ENCODE measurements at places on chromosomes 2 and 18.
A peak's percentile ranks its signal among the peaks of the same experiment; 100 is the strongest.

DNA sequence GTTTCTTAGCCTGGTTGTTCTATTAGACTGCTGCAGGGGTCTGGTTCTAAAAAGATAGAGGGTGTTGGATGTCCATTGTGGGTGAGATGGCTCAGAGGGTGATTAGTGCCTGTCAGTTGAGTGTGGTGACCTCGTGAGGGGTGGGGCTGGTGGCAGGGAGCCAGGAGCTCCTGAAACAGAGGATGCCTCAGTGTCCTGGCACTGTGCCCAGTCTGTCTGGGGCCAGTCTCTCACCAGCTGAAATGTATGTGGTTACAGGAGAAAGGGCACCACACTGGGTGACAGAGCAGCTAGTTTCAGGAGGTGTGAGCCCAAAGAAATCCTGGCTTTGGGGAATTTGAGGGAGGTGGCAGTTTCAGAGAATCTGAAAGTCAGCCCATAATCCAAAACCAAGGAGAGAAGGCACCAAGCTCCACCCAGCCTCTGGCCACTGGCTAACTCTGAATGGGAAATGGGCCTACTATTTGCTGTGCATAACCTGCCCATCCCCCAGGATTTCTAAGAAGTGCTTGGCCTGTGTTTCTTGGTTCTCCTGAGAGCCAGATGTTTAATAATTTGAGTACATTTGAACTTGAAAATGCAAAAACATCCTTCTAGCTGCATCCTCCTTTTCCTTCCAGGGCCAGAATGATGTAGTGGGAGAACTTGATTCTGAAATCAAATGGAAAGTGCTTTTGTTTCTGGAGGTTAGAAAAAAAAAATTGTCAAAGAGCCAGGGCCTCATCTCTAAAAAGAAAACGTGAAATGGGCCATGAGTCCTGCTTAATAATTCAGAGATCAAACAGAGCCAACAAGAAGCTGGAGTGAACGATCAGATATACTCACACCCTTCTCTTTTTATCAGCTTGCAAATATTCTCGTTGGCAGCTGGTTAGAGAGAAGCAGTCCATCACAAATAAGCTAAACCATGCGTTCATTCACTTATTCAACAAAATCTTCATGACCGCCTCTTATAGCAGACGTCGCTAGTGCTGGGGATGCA, 92.3 kb downstream of the B3GNT2 start:
- peak; percentile 26 for DNase-seq

DNA sequence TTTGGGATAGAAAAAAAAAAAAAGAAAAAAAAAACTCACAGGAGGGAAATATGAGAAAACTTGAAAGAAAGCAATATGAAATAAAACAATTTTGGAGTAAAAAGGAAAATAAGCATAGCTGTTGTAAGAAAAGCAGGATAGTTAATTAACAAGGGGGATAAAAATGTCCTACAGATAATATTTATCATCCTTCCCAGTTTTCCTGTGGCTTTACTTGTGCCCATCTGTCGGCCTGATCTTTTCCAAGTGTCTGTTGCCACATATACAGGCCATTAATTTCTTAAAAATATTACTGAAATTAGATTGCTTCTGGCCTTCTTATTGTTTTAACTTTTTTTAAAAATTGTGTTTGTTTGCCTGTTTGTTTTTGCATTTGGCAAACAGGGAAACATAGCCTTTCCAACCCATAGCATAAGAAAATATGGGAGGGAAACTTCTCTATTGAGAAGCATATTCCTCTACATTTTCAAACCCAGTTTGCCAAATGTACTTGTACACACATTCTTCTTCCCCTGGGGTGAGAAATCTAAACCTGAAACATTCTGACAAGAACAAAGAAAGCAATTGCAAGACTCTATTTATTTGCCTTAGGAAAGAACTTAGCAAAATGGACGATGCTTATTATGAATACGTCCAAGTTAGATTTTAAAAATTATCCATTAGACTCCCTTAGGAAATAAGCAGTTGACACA, 272.3 kb downstream of the CDH20 start:
- no peak for DNase-seq

DNA sequence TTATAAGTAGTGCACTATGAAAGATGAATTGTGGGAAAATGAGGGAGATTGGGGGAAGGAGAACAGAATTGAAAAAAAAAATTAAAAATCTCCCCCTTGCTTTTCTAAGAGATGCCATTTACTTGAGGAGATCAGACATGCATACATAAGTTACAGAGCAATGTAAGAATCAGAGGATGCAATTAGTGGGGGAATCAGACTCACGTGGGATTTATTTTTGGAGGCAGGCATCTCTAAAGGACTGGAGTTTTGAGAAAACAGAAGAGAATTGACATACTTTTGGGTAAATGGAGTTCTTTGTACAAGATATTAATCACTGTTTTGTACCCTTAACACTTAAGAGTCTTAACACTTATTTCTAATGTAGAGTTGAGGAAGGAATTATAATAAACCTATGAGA, 52.7 kb downstream of the MTX2 start:
- DNase-seq = no peak

GRCh38 chr2:199431746-199432213, 26.0 kb downstream of the SATB2 start:
- DNase-seq = no peak

- no peak for DNase-seq
These were observed 45.9 kb downstream of the FBLN7 start for GRCh38 chr2:112184121-112184520.

- DNase-seq = no peak
These were observed 131.3 kb downstream of the TPO start for GRCh38 chr2:1544478-1545069.

DNA sequence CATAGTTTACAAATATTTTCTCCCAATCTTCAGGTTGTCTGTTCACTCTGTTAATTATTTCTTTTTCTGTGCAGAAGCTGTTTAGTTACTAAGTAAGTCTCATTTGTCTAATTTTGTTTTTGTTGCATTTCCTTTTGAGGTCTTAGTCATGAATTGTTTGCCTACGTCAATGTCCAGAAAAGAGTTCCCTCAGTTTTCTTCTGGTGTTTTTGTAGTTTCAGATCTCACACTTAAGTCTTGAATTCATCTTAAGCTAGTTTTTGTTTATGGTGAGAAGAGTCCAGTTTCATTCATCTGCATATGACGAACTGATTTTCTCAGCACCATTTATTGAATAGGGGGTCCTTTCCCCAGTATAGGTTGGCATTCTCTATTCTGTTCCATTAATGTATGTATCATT, 1252.2 kb upstream of the TMEFF2 start:
- DNase-seq = no peak

DNA sequence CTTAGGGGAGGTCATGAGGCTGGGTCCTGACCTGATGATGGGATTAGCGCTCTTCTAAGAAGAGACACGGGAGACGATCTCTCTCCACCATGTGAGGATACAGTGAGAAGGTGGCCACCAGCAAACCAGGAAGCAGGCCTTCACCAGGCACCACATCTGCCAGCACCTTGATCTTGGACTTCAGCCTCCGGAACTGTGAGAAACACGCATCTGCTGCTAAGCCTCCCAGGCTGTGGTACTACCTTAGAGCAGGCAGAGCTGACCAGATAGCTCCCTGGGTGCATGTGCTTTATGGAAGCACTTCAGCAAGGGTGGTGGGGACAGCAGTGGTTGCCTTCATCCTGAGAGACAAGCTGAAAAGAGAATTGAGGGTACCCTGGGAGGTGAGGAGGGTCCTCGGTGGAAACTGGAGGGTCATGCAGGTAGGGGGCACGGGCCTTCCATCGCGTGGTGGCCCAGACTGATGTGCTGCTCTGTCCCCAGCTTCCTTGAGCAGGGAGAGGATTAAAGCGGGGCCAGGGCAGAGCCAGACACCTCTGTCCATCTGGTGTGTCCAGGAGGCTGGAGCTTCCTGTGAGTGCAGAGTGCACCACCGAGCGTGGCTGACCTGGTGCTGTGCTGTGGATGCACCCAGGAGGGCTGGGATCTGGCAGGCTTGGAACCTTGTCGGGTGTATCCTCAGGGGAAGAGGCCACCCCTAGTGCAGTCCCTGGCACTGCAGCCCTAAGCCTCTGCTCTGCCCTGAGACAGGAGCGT, 42.9 kb upstream of the HS6ST1 start:
- DNase-seq = no peak

- no peak for DNase-seq
These were observed 227.4 kb upstream of the CHST9 start for GRCh38 chr18:27412556-27412955.

- DNase-seq = no peak
These were observed 542.6 kb upstream of the KLHL29 start for GRCh38 chr2:22842205-22842869.

DNA sequence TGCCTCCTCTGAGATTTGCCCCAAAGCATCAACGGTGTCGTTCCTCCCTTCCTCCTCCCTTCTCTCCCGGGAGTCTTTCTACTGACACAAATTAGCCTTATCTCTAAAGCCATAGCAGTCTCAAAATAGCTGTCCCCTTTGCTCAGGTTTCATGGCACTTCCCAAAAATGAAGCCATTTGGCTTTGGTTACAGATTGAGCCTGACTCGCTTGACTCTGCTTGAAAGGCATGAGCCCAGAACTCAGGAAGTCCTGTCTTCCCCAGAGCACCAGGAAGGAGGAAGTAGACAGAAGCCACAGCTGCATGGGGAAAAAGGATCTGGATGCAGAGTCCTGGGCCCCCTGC, 234.4 kb upstream of the RGPD4 start:
- DNase-seq = no peak

DNA sequence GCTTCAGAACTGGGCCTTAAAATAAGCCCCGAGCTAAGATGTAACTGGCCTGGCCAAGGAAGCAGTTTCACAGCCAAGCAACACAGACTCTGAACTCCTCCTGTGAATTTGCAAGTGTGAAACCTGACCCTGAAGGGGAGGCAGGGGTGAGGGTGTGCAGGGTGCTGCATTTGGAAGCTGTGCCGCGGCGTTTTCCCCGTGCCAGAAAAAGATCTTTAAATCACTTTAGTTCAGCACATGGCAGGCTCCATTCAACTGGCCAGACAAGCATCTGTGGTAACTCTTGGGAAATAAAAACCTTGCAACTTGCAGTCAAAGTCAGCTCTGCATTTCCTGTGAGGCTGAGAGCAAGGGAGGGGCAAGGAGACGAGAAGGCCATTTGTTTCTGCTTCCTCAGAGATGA, 209.3 kb upstream of the SOX11 start:
- DNase-seq = no peak

DNA sequence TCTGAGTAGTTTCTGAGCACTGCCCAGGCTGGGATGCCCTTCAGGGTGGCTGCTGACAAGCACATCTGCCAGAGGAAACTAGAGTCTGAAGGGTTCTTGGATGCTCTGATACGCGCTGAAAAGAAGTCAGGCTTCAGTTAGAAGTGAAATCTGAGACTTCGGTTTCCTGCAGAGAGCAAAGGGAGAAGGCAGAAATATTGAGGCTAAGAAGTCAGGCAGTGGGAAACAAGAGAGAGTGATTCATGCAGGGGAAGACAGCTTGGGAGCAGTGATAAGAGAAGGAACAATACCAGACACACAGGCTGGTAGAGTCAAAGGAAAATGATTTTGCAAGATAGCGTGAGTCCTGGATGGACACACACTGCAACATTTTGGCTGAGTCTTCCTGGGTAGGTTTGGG, 51.0 kb upstream of the BOD1L2 start:
- no peak for DNase-seq

DNA sequence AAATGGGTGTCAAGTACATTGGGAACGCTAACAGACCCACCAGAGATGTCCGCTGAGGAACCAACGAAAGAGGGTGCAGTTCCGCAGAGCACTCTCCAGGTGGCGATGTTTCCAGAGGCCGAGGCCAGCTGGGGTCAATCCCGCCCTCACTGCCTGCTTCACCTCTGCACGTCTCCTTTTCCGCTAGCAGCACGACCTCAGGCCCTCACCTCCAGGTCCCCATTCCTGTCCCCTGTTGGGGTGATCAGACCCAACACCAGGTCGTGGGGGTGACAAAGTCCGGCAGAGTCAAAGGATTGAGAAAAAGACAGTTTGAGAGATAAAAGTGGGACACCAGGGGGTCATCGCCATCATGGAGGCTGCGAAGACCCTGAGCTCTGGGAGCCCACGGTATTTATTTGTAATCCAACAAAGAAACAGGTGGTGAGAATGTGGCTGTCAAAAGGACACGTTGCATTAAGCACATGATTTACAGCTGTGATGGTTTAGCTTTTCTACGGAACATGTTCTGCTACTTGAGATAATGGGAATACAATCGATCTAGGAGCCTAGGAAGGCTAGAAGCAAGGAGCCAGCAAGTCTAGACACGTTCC, 27.3 kb downstream of the ZAP70 start:
- DNase-seq = peak; percentile 12

DNA sequence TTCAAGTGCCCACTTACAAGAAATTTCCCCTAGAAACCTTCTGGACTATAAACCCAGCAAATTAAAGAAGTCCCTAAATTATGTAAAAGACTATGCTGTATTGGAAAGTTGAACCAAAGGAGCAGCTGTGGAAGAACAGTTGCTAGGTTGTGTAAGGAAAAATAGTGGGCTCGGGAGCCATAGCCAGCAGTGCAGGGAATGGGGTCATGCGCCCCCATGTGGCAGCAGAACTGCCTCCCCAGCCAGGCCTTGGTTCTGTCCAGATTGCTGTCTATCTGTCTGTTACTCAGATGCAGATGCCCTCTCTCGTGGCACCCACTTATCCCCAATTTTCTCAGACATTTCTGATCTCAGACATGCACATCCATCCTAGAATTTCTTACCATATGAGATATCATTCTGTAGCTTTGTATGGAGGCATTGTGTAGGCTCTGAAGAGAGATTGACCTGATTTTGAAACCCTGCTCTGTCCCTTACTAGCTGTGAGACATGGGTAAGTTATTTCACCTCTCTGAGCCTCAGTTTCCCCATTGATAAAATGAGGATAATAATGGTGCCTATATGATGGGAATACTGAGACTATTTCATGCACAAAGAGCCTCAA, 258.3 kb downstream of the SS18 start:
- no peak for DNase-seq

DNA sequence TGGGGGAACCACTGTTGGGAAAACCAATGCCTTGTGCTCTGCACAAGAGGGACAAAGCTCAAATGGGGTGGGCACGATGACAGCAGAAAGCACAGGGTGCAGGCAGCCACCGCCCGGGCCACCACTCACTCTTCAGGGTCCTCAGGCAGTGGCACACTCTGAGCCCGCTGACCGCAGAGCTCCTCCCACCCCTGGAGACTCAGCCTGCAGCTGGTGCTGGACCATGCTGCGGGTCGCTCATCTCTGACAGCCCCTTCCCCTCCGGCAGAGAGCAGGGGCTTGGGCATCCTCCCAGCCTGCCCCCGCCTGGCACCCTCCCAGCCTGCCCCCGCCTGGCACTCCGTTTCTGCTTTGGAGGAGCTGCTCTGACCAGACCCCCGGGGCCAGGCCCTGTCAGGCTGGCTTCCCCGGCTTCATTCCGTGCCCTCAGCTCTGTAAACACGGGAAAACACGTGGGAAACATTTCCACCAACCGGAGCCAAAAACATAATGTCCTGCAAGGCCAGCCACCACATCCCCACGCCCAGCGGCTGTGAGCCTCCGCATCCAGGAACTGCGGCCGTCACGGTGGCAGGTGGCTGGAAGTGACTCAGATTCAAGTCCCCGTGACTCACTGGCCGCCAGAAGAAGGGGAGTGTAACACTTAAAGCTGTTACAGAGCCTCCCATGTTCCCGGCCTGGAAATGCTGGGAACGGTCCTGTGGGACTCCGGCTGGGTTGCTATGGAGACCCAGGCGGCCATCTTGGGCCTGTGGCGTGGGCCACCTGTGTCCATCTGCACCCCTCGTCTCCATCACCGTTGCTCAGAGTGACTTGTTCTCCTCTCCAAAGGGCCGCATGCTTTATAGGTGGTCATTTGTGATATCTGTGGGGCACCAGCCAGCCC, 6.8 kb upstream of the SNED1 start:
- DNase-seq = no peak

GRCh38 chr2:230902180-230902899, 22.7 kb downstream of the GPR55 start:
- peak; percentile 53 for DNase-seq

- no peak for DNase-seq
These were observed 20.2 kb upstream of the TUBB6 start for GRCh38 chr18:12287684-12288402.

GRCh38 chr2:74235041-74235440, 36.6 kb downstream of the MTHFD2 start:
- DNase-seq = no peak

Measured in stimulated activated naive CD4-positive, alpha-beta T cell treated with Interleukin-2 at 50 U/mL for 16 hours (primary cell).